ENCODE measurements at places on chromosomes 2 and 18. TPM values are rescaled to one million over a fixed set of nuclear protein-coding genes. Genes with fewer than 3 reads are reported as not detected.

- no peak for DNase-seq
These were observed 209.6 kb upstream of the TNP1 start for GRCh38 chr2:217069263-217070042.

DNA sequence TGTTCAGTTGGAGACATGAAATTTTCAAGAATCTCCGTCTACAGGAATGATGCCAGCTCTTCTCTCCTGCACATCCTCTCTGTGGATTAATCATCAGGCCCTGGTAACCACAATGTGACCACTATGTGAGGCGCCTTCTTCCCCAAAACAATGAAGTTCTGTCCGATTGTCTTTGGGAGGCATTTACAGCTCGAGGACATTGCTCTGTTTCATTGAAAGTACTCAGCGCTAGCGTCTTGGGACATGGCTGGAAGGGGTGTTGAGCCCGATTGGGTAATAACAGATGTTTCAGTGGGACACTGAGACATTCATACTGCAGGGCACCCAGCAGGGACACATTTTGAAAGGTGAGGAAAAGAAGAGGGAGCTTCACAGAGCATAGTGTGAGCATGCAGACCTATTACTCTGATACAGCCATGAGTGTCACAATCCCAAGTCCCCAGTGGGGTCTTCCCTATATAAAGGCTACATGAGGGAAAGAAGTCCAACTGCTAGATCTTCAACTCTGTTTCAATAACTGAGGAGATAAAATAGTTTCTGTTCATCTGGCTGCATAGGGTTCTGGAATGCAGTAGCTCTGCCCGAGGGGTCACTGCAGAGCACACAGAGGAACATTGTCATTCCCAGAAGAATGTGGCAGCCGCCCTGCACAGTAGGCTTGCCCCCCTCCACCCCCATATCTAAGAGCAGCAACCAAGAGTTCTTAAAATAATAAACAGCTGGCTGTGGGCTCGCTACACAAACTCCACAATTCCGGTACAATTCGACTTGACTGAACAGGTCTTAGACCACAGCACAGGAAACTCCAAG is 237.3 kb downstream of the OSR1 start:
- peak; percentile 35 for DNase-seq

DNA sequence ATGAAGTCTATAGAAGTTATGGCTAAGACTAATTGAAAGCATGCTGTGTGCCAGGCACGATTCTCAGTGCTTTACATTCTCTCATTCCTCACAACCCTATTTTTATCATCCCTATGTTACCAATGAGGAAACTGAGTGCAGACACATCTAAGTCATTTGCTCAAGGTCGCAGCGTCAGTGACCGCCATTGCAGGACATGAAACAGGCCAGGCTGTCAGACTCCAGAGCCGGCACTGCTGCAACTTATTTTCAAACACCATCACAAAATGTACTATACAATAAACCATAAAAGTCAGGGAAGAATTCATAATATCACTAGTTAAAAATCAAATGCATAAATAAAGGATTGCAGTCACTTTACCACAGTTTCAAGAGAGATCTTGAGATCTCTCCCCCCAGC is 5.6 kb downstream of the STK39 start:
- DNase-seq: no peak

DNA sequence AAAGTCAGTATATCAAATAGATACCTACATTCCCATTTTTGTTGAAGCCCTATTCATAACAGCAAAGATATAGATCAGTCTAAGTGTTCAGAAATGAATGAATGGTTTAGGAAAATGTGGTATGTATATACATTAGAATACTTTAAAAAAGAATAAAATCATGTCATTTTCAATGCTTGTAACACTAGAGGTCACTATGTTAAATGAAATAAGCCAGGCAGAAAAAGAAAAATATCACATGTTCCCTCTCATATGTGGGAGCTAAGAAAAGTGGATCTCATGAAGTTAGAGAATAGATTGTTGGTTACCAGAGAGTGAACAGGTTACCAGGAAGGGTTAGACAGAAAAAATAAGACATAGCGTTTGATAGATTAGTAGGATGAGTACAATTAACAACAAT is 1111.0 kb upstream of the SLC39A10 start:
- no peak for DNase-seq

DNA sequence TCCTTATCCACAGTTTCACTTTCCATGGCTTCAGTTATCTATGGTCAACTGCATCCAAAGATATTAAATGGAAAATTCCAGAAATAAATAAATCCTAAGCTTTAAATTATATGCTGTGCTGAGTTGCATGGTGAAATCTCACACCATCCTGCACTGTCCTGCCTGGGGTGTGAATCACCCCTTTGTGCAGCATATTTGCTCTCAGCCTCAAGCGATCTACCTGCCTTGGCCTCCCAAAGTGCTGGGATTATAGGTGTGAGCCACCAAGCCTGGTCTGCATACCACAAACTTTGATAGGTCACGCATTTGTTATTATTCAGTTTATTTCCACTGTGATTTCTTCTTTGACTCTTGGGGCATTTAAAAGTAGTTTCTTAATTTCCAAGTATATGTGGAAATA is 117.2 kb downstream of the SPIRE1 start:
- DNase-seq: no peak

DNA sequence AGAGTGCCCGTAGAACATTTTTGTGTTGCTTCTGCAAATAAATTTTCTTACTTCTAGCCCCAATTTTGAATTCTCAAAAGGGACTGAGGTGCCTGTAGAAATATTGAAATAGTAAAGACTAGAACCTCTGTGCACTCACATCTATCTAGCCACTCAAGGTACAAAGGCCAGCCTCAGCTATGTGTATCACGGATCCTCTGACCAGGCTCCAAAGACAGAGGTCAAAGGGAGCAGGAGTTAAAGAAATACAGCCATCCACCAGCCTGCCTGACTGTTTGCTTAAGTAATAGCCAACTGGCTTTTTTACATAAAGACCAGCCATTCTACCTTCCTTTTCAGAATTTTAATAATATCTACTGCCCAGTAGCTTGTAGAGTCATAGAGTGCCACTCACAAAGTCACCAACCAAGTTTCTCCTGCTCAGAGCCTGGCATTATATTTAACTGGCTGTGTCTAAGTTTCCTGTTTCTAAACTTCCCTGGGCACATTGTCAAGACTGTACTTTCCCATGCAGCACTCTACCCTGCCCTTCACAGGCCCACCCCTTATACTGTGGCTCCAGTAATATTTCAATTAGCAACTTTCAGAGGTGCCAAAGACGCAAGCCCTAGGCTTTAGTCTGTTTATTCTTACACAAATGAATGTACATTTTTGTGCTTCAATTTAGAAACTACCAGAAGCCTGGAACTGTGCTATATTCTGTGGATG is 338.3 kb upstream of the NT5C1B start:
- DNase-seq: no peak

GRCh38 chr2:130728007-130728454 is 839 bp upstream of the GPR148 start:
- no peak for DNase-seq

GRCh38 chr2:209579230-209579749 is 155.4 kb downstream of the MAP2 start:
- peak; percentile 20 for DNase-seq

DNA sequence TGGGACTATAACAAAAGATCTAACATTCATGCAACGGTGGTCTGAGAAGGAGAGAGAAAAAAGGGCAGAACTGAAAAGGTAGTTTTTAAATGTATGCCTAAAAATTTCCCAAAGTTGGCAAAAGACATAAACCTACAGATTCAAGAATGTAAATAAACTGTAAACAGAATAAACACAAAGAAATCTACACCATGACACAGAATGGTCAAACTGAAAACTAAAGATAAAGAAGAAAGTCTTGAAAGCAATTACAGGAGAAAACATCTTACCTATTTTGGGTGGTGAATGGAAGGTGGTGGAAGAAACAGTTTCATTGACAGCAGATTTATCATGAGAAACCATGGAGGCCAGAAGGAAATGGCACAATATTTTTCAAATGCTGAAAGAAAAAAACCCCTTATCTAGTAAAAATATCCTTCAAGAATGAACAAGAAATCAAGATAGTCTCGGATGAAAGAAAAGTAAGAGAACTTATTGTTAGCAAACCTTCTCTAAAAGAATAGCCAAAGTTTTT is 35.6 kb upstream of the ZNF397 start:
- DNase-seq: no peak

GRCh38 chr18:55031164-55031563 is 71.9 kb upstream of the CCDC68 start:
- DNase-seq: no peak

GRCh38 chr2:76381624-76382023 is 670.9 kb upstream of the GCFC2 start:
- DNase-seq: no peak

GRCh38 chr2:237927986-237928385 is 38.8 kb upstream of the UBE2F start:
- DNase-seq: no peak

GRCh38 chr2:83650161-83650560 is 808.9 kb downstream of the SUCLG1 start:
- DNase-seq: no peak

DNA sequence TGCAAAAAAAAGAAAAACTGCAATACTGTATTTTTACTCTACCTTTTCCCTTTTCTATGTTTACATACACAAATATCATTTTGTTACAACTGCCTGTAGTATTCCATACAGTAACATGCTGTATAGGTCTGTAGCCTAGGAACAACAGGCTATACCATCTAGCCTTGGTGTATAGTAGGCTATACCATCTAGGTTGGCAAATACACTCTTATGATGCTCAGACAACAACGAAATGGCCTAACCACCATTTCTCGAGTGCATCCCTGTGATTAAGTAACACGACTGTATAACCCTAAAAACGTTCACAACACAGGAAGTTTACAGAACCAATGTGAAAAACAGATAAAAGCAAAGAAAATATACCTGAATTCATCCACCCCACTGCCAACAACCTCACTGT is 64.0 kb downstream of the MEMO1 start:
- no peak for DNase-seq

GRCh38 chr2:15122915-15123314 is 438.2 kb downstream of the NBAS start:
- DNase-seq: no peak

GRCh38 chr2:235010117-235010714 is 58.4 kb downstream of the SH3BP4 start:
- DNase-seq: no peak

GRCh38 chr2:187215532-187216240 is 232.4 kb downstream of the CALCRL start:
- DNase-seq: no peak

DNA sequence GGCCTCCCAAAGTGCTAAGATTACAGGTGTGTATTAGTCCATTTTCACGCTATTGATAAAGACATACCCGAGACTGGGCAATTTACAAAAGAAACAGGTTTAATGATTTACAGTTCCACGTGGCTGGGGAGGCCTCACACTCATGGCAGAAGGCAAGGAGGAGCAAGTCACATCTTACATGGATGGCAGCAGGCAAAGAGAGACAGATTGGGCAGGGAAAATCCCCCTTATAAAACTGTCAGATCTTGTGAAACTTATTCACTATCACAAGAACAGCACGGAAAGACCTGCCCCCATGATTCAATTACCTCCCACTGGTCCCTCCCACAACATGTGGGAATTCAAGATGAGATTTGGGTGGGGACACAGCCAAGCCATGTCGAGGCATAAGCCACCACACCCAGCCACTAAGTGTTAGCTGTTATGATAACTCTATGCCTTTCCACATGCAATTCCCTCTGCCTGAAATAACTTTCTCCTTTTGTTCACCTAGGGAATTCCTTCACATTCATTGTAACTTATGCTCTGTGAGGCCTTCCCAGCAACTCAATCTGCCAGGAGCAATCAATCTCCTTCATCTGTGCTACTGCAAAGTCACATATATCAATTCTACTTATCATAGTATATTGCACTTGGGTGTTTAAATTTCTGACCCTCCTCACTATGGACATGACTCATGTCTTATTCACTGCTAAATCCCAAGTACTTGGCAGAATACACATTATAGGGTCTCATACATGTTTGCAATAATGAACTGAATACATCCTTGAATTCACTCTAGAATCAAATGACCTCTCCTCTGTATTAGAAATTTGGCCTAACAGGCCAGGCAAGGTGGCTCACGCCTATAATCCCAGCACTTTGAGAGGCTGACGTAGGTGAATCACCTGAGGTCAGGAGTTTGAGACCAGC is 7.4 kb downstream of the MCEE start:
- no peak for DNase-seq

DNA sequence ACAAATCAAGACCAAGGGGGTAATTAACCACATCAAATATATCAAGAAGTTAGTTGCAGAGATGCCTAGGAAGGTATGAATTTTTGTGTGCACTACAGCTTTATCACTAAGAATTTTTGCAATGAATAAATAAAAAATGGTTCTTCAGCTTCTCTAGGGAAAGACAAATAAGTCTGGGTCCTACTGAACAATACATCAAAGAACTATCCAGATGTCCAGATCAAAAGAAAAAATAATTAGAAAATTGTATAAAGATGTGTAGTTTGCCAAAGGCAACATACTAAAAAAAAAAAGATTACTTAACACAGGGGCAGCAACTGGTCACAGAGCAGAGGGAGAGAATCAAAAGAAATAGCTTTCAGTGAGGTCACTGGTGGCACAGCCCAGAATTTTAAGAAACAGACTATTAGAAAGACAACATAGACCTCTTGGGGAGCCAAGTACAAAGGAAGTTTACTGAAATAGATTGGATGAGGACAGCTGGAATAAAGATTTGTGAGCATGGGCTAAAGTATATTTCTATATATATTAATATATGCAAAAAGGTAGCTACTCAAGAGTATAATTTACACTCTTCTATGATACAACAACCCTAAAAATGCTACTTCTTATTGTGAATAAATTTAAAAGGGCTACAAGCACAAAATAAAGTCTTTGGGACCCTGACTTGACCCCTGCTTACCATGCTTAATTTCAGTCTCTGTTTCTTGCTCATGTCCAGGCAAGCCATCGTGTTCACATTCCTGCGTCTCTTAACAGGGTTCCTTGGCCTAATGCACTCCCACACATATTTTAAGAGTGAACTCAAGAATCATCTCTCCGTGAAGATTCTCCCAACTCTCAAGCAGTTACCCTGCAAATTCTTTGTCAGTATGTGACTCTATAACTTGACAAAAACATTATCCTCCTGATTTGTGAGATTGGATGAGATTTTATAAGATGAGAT is 99.0 kb upstream of the GRB14 start:
- DNase-seq: no peak

DNA sequence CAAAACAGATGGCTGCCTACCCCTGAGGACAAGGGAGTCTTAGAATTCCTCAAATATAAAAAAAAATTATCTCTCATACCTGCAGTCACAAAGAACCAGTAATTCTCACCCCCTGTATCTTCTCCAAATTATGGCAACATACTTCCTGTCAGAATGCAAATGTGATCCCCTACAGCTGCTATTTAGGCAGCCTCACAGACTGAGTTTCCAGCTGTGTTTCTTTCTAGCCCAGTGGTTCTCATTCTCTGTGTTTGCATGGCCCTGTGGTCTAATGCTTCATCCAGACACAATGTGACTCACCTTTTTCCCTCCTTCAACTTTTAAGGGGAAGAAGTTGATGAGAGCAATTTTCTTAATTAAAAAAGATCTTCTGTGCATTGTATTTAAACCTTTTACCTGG is 726.3 kb downstream of the TSN start:
- DNase-seq: no peak

The FAM124B gene
- total RNA-seq: 1.3 TPM

The PMAIP1 gene
- total RNA-seq: 0.50 TPM

The NGEF gene
- 1.6 TPM for total RNA-seq

The TMEM178A gene
- 5.4 TPM for total RNA-seq

The OTOS gene
- total RNA-seq: not detected

The PTPN4 gene
- 33.0 TPM for total RNA-seq

The SLC19A3 gene
- total RNA-seq: 14.2 TPM

The GCG gene
- total RNA-seq: not detected

The FLACC1 gene
- 5.7 TPM for total RNA-seq

The GLB1L gene
- 4.9 TPM for total RNA-seq

The REG3A gene
- total RNA-seq: not detected
